ENCODE measurements at places on chromosomes 12 and 14.

DNA sequence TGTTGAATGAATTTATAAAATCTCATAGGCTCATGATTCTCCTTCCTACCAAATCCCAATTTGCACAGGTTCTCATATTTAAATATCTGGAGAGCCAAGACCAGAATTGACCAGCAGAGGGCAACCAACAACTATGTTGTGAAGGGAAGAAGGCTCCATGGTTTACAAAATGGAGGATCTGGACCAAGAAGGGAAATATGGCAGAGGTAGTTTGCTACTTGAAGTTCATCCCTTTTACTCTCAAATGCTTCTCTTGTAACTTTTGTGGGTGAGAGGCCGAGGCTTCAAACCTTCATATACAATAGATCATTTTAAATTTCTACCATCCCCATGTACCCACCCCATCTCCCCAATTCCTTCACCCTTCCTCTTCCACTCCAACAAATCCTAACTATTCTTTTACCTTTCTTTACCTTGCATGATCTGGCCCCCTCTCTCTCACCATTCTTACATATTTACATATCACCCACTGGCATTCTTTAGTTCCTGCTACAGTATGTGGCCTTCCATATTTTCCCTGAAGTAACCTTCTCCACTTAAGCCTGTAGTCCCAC lies 3.8 kb upstream of the SMARCC2 start:
- peak; percentile 58 for DNase-seq

DNA sequence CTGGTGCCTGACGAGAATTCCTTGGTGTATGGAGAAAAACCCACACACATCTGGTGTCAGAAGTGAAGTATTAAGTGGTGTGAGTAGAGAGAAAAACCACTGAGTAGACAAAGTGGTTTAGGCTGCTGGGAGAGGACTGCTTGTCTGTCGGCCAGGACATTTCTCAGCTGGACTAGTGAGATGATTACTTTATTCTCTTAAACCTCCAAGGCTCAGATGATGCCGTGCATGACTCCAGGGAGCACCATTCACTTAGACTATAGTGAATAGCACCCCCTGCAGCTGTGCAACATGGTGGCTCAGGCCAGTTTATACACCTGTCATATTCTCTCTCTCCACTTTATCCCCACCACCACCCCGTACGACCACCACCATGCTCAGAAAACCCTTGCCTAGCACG lies 28.5 kb upstream of the NFYB start:
- DNase-seq = no peak

DNA sequence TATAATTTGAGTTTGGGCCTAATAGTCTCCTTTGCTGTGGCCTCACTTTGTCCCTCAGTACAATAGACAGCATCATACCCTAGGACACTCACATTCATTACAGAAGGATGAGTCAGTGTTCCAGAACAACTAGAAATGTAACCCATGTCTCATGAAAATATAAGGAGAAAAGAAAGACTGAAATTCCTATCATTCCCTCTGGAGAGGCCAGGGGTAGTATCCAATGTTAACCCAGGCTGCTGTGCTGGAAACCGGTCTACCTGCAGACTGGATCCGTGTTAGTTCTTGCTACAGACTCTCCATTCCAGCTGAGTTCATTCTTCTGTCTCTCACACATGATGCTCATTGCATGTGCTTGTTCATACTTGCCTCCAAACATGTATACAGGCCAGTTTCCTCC lies 75.8 kb upstream of the HOXC13 start:
- no peak for DNase-seq

GRCh38 chr12:39764944-39765560 lies 145.4 kb upstream of the ABCD2 start:
- no peak for DNase-seq

- DNase-seq = no peak
Observed at GRCh38 chr14:72610096-72610830, 283.6 kb downstream of the DPF3 start.

- DNase-seq = no peak
Observed at GRCh38 chr12:106358396-106359241, 1.1 kb downstream of the POLR3B start.

DNA sequence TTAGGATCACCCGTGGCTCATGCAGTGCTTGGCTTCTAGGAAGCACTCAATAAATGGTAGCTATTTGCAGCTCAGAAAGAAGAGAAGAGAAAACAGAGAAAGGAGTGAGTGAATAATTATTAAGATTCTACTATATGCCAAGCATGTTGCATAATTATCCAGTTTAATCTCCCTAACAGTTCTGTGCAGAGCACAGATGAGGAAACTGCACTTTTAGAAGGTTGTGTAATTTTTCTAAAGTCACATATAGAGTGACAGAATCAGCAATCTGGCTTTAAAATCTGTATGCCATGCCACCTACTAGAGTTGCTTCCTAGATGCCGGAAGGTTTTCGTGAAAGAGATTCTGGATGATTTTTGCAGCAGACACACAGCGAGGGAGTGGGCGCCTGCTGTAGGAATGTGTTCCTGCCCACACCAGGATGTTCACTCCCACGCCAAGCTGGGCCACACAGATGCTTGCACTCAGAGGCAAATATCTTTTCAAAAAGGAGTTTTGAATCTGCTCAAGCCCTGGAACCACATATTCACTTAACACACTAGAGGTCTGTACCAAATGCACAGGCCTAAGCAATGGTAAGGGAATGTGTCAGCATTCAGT lies 50.2 kb upstream of the SMCO2 start:
- DNase-seq = no peak

GRCh38 chr12:1608713-1609119 lies 14.3 kb upstream of the FBXL14 start:
- DNase-seq = no peak

GRCh38 chr12:119679490-119679889 lies 11.6 kb downstream of the PRKAB1 start:
- no peak for DNase-seq

GRCh38 chr14:34138175-34138574 lies 187.3 kb upstream of the EGLN3 start:
- DNase-seq = no peak

- no peak for DNase-seq
Observed at GRCh38 chr12:123199936-123200335, 33.0 kb downstream of the MPHOSPH9 start.

GRCh38 chr12:14473707-14474287 lies 93.9 kb downstream of the PLBD1 start:
- no peak for DNase-seq

DNA sequence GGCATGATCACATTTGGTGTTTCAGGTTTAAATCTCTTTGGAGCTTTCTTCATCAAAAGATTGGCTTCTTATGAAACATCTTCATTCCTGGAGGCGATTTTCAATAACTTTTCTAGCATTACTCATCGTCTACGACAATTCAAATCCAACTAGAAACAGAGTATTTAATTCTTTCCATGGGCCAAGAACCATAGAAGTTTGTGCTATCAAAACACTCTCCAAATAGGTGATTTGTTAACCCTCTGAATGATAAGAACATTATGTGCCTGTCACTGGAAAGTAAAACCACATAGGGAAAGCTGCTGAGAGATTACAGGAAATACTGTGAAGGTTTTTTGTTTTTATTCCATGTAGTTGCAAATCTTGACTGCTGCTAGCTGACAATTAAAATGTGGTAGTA lies 6.9 kb upstream of the DCN start:
- DNase-seq = no peak

- DNase-seq = no peak
Observed at GRCh38 chr12:93336291-93336741, 41.4 kb upstream of the NUDT4 start.

GRCh38 chr12:44015333-44015941 lies 179.6 kb downstream of the TMEM117 start:
- DNase-seq = peak; percentile 32

- DNase-seq = no peak
Observed at GRCh38 chr12:8785499-8785898, 36.9 kb upstream of the A2ML1 start.

DNA sequence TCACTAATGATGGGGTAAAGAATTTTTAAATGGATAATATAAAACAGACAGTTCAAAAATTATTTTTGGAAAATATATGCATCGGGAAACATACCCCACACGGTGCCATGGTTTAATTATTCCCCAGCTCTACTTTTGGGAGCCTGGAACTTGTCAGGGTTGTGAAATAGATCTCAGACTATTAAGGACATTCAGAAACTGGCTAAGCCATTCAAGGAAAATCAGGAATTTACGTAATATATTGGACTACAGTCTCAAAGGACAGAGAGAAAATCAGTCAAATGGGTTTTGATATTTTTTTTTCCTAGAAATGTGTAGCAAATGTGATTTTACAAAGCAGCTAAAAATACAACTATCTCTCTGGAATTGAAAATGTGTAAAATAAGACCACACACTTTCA lies 57.6 kb upstream of the MON2 start:
- DNase-seq = no peak

- no peak for DNase-seq
Observed at GRCh38 chr12:89185889-89186288, 166.4 kb downstream of the DUSP6 start.

GRCh38 chr12:130916241-130916911 lies 37.3 kb upstream of the ADGRD1 start:
- DNase-seq = peak; percentile 21

- no peak for DNase-seq
Observed at GRCh38 chr12:65739606-65740005, 84.7 kb upstream of the HMGA2 start.

GRCh38 chr14:96479435-96480146 lies 22.6 kb upstream of the PAPOLA start:
- DNase-seq = no peak

GRCh38 chr12:41274643-41275042 lies 86.5 kb downstream of the PDZRN4 start:
- no peak for DNase-seq

DNA sequence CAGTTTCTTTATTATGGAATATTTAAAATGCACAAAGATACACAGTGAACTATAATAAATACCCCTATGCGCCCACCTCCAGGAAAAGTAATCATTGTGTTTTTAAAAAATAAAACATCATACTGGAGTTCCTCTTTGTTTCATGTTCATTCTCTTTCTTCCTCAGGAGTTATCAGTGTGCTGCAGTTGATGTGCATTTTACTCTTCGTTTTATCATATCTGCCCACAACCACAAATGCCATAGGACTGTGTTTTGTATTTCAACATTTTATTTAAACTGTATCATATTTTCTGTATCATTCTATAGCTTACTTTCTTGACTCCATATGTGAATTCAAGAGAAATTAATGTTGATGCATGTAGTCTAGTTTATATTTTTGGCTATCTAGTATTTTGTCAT lies 53.9 kb downstream of the TSHR start:
- DNase-seq = no peak

DNA sequence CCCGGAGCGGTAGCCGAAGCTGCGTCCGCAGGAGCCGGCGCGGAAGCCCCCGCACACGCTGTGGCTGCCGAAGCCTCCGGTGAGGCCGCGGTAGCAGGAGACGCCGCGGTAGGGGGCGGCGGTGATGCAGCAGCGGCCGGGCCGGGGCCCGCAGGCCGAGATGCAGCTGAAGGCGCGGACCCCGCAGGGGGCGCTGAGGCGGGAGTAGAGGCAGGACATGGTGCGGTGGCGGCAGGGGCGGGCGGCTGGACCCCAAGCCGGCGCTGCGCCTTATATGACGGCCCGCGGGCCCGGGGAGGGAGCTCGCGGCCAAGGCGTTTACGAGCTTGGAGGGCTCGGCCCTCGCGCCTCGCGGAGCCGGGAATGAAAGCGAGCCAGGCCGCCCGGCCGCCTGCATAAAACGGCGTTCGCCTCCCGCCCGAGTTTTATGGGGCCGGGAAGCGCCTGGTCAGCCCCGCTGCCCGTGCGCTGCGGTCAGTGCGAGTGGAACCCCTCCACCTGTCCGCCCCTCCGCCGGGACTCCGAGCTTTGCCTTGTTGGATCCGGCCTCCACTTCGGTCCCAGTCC lies 16.0 kb upstream of the KRT86 start:
- no peak for DNase-seq

DNA sequence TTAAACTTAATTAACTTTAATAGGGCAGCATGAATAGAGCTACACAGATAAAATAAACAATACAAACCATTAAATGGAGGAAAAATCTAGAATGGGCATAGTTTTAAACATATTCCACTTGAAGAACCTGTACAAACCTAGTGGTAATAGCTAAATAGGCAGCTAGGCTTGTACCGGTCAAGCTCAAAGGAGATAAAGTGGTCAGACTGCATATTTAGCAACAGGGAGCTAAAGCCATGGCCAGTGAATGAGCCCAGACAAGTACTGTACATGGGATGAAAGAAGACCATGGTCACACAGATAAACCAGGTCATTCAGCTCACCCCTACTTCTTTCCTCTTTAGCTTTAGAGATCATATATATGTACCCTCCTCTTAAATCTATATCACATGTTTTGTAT lies 186.6 kb upstream of the KRR1 start:
- DNase-seq = no peak

- no peak for DNase-seq
Observed at GRCh38 chr12:131720921-131721320, 10.0 kb downstream of the SFSWAP start.

DNA sequence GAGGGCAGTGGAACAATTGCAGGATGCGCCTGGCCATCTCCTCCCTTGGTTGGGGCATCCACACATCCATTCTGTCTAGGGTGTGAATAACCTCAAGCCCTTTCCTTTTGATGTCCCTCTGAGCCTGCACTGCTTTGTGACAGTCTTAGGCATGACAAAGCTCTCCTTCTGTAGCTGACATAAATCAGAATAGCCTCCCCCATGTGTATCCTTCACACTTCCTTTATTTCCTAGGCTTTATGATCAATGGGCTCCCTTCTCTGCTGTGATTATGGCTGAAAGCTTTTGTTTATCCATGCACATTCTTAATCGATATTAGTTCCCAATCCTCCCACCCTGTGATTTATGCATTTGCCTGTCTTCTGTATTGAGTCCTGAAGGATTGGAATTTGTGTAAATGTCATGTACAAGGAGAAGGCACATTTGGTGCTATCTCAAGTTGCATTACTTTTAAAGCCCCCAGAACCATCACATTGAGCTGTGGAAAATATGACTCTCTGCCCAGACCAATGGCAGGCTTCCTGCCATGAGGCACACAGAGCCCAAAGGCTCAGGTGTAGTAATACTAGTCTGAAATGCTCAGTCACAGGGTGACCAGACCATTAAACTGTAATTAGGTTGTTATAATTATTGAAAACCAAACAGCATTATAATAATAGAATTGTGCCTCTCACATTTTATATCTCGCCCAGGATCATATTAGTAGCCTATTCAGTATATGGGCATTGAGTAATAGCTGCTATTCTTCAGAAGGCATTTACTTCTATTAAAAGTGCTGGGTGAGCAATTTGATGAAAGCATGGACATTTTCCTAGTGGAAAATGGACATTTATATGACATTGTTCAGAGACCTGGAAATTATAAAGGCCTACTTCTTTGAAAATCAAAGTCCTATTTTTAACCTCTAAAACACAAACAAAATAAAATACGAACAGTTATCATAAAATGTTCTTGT lies 14.0 kb downstream of the EMP1 start:
- no peak for DNase-seq

GRCh38 chr12:31233061-31233730 lies 92.8 kb downstream of the SINHCAF start:
- no peak for DNase-seq

DNA sequence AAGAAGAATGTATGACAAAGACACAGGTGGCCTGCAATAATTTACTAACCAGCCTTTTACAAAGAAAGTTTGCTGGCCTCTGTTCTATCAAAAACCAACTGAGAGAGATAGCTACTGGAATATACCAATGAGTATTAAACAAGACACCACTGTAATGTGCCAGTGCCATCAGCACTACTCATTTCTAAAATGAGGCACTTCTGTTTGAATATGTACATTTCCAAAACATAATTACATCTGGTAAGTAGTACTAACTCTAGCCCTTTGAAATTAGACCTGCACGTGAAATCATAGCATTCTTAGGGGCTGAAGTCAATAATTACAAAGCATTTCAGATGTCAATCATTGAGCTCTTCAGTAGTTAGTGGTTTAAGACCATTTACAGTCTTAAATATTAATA lies 6.9 kb upstream of the SYCP3 start:
- DNase-seq = no peak
